ENCODE measurements at places on chromosomes 7 and 10.

DNA sequence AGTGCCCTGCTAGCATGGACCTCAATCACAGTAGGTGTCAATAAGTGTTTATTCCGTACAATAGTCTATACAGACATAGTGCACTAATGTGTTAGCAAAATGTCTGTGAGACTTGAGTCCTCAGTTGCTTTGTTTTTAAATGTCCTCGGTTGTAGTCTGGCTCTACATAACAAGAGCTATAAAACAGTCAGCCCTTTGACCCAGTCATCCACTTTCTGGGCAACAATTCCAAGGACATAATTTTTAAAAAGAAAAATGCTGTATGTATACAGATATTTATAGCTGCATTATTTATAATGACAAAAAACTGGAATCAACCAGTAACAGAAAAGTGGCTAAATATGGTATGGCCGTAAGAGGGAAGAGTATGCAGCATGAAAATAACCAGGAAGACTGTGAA is 2.8 kb upstream of the PDLIM1 start:
- no peak for DNase-seq

DNA sequence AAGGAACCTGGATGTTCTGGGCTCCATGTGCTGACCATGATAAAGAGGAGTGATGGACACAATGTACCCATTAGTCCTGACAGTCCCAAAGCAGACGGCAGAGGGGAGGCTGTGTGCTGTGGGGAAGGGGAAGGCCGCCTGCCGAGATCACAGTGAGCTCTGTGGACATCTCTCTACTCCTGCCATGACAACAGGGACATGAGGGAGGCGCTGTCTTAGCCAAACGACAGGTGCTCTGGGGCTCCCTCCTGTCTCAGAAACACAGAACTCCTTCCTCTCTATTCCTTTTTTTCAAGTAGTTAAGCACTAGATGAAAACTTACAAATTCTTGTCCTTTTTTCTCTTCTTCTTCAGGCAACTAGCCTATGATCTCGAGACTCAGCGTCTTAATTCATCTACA is 113.1 kb downstream of the RNF32 start:
- DNase-seq: no peak

DNA sequence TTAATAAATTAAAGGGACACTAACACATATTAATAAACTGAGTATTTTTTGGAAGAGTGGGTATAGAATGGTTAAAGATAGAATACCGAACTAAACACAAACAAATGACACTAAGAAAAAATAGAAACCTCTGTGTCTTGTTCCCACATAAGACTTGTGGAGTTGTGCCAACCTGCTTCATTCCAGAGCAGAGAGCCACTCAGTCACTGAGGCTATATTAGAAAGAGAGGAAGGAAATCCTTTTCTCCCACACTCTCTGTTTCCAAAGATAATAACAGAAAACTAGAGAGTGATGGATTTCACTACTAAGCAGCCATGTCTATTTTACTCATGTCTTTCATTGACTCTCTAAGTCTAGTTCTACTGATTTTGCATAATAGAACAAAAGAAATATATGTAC is 26.0 kb downstream of the CTNNA3 start:
- DNase-seq: no peak

DNA sequence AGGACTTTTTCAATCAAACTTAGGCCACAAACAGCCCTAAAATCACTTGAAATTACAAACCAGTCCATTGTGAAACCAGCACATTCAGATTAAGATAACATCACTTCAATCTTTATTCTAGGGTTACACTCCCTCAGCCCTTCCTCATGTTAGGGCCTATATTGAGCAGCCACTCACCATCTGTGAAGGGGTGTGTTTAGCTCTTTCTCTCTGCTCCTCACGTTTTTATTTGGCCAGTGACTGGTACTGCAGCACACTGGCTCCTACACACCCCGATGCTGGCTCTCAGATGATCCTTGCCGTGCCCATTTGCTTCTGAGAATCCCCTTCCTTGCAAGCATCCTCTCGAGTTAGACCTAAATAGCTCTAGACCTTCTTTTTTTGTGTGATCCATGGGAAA is 604.5 kb downstream of the INHBA start:
- no peak for DNase-seq

- no peak for DNase-seq
Measured at GRCh38 chr10:3873728-3874461, 88.9 kb upstream of the KLF6 start.

DNA sequence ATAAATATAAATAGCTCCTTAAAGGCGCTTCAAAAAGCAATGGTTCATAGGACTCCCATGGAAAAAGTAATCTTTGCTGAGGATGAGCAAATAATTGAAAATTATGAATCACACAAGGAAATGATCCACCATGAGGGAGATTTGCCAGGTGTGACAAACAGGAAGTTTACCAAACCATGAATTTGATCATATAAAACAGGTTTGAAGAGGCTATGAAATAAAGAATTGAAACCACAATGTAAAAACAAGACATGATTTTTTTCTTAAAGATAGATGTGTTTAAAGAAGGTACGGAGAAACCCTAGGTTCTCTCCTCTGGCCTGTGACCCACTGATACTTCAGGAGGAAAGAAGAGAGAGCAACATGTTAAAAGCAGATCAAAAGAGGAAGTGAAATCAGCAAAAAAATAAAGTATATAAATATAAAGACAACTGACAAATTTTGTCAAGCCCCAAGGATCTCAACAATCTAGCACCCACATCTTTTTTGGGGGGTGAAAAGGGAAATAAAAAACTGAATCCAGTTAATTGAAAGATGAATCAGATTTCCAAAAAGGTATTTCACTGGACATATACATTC is 111.3 kb upstream of the ASAH2 start:
- no peak for DNase-seq

- DNase-seq: no peak
Measured at GRCh38 chr7:47763063-47763974, 181.4 kb upstream of the TNS3 start.

- peak; percentile 27 for DNase-seq
Measured at GRCh38 chr10:46542567-46543465, 13.6 kb downstream of the GPRIN2 start.

DNA sequence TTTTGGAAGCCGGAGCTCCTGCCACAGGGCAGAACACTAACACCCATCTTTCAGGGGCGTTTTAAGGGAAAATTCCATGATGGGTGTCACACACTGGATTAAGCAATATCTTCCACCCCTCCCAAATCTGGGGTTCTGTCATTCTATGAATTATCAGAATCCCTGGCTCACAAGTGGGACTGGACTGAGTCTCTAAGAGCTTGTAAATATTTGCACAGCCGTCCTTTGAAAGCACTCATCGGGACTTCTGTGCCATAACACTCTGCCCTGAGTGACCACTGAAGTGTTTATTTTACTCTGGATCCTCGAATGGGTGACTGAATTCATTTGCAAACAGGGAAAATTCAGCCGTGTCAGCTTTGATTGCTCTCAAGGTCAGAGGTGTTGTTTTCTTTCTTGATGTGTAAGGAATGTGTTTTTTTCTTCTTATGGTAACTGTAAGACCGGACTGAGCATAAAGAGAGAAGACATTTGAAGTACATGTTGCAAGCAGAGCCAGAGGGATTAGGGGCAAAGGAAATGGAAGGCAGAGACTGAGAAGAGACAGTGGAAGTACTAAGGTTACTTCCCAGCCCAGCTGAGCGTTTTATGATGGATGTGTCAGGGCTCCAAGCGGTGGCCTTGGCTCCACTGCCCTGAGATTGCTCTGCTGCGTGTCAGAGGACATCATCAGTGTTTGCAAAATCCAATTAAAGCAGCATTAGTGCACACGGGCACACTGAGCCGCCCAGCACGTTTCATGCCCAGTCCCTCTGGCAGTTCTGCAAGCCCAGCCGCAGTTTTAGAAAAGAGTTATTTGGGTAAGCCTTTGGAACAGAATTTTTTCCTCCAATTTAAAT is 17.7 kb upstream of the GTPBP4 start:
- no peak for DNase-seq

DNA sequence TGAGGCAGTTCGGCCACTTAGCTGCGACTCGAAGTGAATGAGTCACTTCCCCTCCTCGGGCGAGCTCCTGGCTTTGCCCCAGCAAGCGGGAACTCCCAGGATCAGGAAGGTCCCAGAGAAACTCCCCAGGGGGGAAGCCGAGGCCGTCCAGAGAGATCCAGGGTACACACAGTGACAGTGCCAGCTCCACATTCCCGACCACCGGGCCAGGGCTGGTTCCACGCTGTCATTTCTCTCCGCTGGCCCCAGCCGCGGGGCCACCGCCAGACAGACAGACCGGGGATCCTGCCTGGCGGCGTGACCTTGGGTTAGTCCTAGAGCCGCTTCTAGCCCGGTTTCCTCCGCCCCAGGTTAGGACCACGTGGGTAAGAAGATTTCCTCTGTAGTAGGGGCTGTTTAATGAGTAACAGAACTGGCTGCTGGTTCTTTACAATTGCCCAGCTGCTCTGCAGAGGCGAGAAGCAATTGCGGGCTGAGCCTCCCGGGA is 463 bp upstream of the UPP1 start:
- DNase-seq: no peak

DNA sequence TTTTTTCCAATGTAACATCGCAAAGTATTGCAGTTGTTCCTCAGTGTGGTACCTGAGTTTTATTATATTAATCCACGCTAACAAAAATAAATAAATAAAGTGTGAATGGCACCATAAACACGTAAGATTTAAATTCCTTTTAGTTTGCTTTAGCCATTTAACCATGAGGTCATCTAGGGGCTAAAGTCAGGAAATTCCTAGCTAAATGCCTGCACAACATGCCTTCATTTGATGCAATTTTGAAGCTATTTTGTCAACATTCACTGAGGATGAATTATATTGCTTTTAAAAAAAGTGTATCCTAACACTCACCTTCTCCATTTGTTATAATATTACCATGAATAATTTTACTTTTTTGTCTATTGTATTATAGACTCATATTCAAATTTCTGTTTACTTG is 714.4 kb downstream of the GATA3 start:
- DNase-seq: no peak

- DNase-seq: no peak
Measured at GRCh38 chr7:70416347-70416985, 715.5 kb upstream of the GALNT17 start.

DNA sequence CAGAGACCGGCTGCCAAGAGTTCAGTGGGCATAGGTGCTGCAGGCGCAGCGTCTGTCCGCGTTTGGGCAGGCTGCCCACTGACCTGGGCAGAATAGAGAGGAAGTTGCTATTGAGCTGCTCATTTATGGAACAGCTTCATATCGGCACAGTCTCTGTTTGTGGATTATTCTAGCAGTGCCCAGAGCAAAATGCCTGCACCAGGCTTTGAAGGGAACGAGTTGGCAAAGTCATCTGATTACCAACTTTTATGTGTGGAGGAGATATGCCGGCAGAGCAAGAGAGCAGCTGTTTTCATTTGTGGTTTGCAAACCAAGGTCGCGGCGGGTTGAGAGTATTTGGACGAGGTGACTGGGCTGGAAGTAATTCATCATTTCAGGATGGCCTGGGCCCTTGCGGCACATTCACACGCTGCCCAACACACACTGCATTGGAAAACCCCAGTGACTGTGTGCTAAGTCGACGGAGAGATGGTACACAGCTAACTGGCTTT is 228.5 kb downstream of the TCERG1L start:
- no peak for DNase-seq

DNA sequence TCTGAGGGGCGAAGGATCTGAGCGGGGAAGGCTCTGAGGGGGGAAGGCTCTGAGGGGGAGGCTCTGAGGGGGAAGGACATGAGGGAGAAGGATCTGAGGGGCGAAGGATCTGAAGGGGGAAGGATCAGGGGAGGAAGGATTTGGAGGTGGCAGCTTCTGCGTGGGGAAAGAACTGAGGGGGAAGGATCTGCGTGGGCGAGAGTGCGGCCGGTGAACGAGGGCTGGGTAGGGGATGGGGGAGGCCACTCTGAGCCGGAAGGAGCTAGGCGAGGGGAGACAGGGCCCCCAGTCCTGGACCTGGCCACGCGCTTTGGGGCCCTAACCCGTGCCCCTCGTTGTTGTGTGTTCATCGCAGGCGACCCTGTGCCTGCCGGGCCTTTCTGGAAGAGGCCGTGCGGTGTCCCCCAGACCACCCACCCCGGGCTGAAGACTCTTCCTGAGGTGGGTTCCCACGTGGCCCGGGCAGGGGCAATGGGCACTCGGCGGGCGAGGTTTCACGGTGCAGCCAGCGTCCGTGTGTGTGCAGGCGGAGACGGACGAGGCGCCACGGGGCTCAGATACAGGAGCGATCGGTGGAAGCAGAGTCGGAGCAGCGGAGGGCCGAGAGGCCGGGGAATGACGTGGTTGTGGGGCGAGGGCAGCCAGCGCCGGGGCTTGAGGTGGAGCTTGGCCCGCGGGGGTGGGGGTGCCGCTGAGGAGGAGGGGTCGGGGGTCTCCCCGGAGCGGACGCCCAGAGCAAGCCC is 2.0 kb downstream of the CALY start:
- DNase-seq: no peak

DNA sequence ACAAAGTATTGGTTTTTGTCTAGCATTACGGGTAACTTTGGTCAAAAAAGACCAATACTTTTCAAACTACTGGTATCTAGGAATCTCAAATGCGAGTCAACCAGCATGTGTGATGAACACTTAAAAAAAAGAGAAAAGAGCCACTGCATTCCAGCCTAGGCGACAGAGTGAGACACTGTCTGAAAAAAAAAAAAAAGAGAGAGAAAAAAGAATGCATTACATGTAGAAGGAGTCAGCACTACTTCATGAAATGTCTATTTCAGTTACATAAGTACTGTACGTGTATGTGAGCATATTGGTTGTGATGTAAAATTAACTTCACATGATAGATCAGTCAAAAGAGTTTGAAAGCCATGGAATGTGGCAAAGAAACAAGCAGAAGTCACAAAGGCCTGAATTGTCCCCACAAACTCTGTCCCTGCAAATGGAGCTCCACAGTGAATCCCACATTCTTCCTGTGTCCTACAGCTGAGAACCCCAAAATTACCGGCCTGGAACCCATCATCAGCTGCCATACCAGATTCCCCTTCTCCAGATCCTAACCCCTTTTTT is 1.6 kb downstream of the DENND11 start:
- DNase-seq: no peak

DNA sequence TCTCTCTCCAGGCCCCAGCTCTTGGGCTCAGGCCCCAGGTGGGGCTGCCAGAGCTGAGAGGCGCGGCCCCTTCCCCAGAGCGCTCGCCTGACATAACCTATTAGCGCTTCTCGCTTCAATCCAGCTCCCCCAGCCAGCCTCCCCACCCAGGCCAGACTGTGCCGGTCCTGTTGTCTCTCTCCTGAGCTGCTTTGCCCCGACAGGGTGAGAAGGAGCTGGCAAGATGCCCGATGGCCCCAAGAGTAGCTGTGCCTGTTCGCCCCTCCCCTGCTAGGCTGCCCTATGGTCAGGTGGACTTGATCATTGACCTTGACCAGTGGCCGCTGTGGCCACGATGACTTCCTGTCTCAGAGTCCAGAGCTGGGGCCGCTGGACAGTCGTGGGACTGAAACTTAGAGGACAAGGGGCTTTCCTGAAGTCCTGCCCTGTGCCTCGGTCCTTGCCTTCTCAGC is 9.1 kb downstream of the TMEM270 start:
- DNase-seq: no peak

DNA sequence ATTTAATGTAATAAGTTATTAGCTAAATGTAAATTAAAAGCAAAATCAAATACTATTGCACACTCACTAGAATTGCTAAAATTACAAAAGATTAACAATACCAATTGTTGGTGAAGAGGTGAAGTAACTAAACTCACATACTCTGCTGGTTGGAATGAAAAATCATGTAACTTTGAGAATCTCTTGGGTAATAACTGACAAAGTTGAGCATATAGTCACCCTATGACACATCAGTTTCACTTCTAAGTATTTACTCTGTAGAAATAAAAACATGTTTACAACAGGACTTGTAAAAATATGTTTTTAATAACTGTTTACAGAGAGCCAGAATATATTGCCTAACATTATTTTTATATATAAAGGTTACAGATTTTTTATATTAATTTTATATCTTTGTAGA is 33.6 kb downstream of the CNTNAP2 start:
- no peak for DNase-seq

All from activated T-cell treated with anti-CD3 and anti-CD28 coated beads, Interleukin-2, amount 50 U/mL, for 24 hours (primary cell).